ENCODE measurements at places on chromosomes 2 and 18. TPM values are rescaled to one million over a fixed set of nuclear protein-coding genes. Genes with fewer than 3 reads are reported as not detected.
A peak's percentile ranks its signal among the peaks of the same experiment; 100 is the strongest.

GRCh38 chr2:174878537-174879147 is 114.4 kb upstream of the CHRNA1 start:
- no peaks in the 10 kb centered on the region for H3K4me1 ChIP-seq
- no peaks in the 10 kb centered on the region for H3K27me3 ChIP-seq
- H3K27ac ChIP-seq: no peak overlapping the region
- DNase-seq: peak; percentile 16

The STARD6 gene
- total RNA-seq: not detected

DNA sequence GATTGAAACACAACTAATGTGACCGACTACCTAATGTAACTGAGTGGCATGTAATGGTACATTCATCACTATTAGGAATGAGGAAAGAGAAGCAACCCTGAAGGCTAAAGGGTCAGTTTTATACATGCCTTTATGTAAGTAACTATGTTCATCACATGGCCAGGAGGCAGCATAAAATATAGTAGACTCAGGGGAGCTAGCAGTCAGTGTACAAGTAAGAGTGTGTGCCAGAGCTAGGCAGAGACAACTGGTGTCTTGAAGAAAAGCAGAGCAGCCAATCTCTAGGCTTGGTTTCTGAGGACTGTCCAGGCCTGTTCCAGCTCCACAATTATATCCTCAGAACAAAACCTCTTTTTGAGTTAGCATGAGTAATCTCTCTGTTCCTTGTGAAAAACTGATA is 18.1 kb downstream of the SMAD2 start:
- no peak overlapping the region for H3K4me3 ChIP-seq
- no peaks in the 10 kb centered on the region for H3K27me3 ChIP-seq
- H3K36me3 ChIP-seq: no peaks in the 10 kb centered on the region
- H3K27ac ChIP-seq: peak overlapping the region; percentile 6
- no peak for DNase-seq

GRCh38 chr2:45432406-45432805 is 178.7 kb downstream of the SRBD1 start:
- H3K27ac ChIP-seq: no peak overlapping the region
- no peaks in the 10 kb centered on the region for H3K4me1 ChIP-seq
- no peaks in the 10 kb centered on the region for H3K36me3 ChIP-seq
- H3K27me3 ChIP-seq: no peaks in the 10 kb centered on the region
- no peak overlapping the region for H3K4me3 ChIP-seq

GRCh38 chr2:180677200-180677599 is 303.2 kb upstream of the UBE2E3 start:
- no peaks in the 10 kb centered on the region for H3K27me3 ChIP-seq
- H3K4me1 ChIP-seq: no peaks in the 10 kb centered on the region
- no peak for DNase-seq
- no peak overlapping the region for H3K4me3 ChIP-seq

The VAMP8 gene
- 5.2 TPM for total RNA-seq

DNA sequence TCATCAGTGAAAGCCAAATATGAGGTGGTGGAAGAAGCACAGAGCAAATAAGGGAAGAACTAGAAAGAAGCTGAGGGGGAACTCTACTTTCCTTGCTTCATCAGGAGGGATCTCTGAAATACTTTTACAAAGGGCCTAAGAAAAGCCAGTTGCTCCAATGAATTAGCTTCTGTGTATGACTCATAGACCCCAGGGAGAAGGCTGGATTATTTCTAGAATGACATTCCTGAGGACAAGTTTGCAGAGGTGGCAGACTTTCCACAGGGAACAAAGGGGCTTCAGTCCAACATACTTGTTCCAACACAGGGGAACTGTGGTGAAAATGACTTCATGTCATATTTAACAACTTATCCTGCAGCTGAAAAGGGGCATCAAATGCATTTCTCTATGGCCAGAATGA is 29.0 kb downstream of the DOK1 start:
- DNase-seq: no peak
- H3K36me3 ChIP-seq: no peaks in the 10 kb centered on the region
- H3K27me3 ChIP-seq: no peaks in the 10 kb centered on the region
- H3K4me3 ChIP-seq: no peak overlapping the region

DNA sequence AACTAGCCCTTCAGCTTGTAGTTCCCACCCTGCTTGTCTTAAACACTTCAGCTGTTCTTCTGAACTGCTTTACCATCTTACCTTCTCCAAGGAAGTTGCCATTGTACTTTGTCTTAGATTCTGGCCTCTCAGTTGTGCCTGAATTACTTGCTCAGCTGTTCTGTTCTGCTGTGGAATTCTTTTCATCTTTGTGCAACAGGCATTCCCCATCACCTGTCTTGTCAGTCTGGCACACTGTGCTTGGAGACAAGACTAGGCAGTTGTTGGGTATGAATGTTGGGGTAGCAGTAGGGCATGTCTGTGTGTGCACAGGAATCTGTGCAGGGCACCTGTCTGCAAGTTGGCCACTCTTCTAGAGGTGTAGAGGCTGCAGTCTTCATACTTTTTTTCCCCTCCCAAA is 38.7 kb downstream of the PHLPP1 start:
- H3K27ac ChIP-seq: no peak overlapping the region
- no peak overlapping the region for H3K4me3 ChIP-seq
- no peaks in the 10 kb centered on the region for H3K4me1 ChIP-seq
- H3K36me3 ChIP-seq: no peaks in the 10 kb centered on the region
- no peaks in the 10 kb centered on the region for H3K27me3 ChIP-seq

The PCARE gene
- not detected for total RNA-seq

DNA sequence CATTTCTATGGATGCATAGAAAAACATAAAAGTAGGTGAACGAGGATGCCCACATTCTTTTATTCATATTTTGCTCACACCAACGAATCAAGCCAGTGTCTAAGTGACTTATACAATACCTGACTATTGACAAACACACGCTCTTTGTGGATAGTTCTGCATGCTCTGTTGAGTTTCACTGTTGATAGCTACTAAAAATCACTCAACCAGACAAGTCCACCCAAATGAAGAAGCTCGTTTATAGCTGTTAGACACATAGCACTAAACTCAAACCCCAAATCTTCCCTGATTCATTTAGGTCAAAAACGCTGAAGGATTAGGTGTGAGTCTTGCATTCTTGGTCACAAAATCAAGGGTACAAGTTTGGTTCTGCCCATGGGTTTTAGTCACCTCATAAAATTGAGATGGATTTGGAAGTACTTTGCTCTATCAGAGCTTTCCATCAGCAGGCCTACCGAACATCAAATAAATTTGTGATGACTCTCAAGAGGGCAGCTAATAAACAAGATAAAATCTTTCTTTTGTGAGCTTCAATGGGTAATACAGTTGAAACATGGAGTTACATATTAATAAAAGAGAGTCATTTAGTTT is 92.7 kb upstream of the ETAA1 start:
- no peak overlapping the region for H3K4me3 ChIP-seq
- no peak overlapping the region for H3K27ac ChIP-seq
- no peak for DNase-seq
- no peaks in the 10 kb centered on the region for H3K4me1 ChIP-seq

The C2orf69 gene
- 19.2 TPM for total RNA-seq

GRCh38 chr18:2510416-2510815 is 60.9 kb downstream of the METTL4 start:
- no peaks in the 10 kb centered on the region for H3K4me1 ChIP-seq
- H3K27me3 ChIP-seq: no peaks in the 10 kb centered on the region
- no peak overlapping the region for H3K4me3 ChIP-seq
- H3K36me3 ChIP-seq: no peaks in the 10 kb centered on the region
- H3K27ac ChIP-seq: no peak overlapping the region
- DNase-seq: no peak

GRCh38 chr2:32424739-32425138 is 67.9 kb downstream of the BIRC6 start:
- H3K27me3 ChIP-seq: no peaks in the 10 kb centered on the region
- no peaks in the 10 kb centered on the region for H3K36me3 ChIP-seq
- H3K4me1 ChIP-seq: no peaks in the 10 kb centered on the region
- no peak overlapping the region for H3K27ac ChIP-seq
- no peak for DNase-seq

The PPP1R1C gene
- not detected for total RNA-seq

DNA sequence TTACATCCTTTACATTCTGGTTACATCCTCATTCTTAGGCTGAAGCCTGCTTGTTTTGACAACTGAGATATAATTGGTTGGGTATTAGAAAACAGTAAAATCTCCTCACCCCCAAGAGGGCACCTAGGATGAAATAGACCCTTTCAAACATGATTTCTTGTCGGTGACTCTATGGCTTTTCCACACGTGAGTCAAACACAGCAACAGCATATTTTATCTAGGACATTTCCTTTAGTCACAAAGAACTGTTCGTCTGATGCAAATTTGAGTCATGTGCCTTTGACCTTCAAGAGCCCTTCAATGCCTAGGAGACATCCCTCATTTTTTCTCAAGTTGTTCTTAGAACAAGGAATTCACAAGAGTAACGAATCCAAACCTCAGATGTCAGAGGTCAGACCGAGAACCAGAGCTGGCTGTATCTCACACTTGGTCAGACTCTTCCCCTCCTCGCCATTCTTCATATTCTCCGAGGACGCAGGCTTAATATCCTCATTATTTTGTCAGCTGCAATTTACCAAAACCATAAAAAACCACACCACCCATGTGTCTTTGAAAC is 60.5 kb upstream of the ALKAL2 start:
- no peak overlapping the region for H3K27ac ChIP-seq
- no peak for DNase-seq
- no peaks in the 10 kb centered on the region for H3K36me3 ChIP-seq
- H3K27me3 ChIP-seq: no peaks in the 10 kb centered on the region

The STPG4 gene
- not detected for total RNA-seq

The GALNT13 gene
- 0.29 TPM for total RNA-seq

DNA sequence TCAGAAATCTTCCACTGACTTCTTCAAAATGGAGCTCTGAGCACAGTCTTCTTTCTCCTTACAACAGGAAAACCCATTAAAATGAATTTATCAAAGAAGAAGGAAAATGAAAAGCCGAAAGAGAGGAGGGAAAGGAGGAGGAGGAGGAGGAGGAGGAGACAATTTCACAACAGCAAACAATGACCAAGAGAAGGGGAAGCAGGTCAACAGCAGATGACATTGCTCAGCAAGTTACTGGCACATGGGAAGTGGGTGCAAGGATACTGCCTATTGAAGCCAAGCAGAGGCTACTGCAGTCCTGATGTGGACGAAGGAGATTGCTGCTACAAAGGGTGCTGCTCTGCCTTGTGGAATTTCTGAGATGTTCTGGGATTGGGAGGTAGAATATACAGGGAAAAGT is 268.2 kb upstream of the FBXO11 start:
- no peak overlapping the region for H3K27ac ChIP-seq
- no peak overlapping the region for H3K4me3 ChIP-seq
- H3K27me3 ChIP-seq: no peaks in the 10 kb centered on the region

The CRYBA2 gene
- not detected for total RNA-seq

The COL4A3 gene
- 6.2 TPM for total RNA-seq

GRCh38 chr2:149826471-149827125 is 239.0 kb upstream of the MMADHC start:
- no peaks in the 10 kb centered on the region for H3K36me3 ChIP-seq
- no peak overlapping the region for H3K4me3 ChIP-seq
- H3K27ac ChIP-seq: no peak overlapping the region
- no peak for DNase-seq
- no peaks in the 10 kb centered on the region for H3K27me3 ChIP-seq

The GAREM1 gene
- 9.8 TPM for total RNA-seq

DNA sequence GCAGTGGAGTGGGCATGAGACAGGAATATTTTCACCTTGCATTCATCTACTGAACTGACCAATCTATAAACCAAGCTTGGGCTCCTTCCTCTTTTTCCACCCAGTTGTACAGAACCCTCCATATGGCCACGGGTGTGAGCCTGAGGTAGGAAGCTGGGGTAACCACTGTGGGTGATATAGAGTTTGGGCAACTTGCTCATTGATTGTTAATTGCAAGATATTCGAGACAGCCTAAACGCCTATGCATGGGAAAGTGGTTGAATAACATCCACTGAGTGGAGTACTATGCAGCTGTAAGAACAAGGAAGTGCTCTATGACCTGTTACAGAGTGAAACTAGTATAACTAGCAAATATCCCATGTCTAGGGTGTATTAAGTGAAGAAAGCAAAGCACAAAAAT is 7.3 kb upstream of the VAPA start:
- H3K4me1 ChIP-seq: no peaks in the 10 kb centered on the region
- no peaks in the 10 kb centered on the region for H3K36me3 ChIP-seq

The MEP1B gene
- not detected for total RNA-seq

- H3K4me1 ChIP-seq: no peaks in the 10 kb centered on the region
- no peaks in the 10 kb centered on the region for H3K27me3 ChIP-seq
- no peak overlapping the region for H3K4me3 ChIP-seq
- DNase-seq: no peak
- H3K27ac ChIP-seq: no peak overlapping the region
Measured at GRCh38 chr18:76819411-76820136, 2.8 kb upstream of the ZNF236 start.

DNA sequence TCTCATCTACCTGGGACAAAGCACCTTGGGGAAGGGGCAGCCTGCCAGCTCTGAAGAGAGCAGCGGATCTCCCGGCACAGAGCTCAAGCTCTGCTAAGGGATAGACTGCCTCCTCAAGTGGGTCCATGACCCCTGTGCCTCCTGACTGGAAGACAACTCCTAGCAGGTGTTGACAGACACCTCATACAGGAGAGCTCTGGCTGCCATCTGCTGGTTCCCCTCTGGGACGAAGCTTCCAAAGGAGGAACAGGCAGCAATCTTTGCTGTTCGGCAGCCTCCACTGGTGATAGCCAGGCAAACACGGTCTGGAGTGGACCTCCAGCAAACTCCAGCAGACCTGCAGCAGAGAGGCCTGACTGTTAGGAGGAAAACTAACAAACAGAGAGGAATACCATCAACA is 549.9 kb upstream of the LRATD1 start:
- DNase-seq: no peak
- H3K4me1 ChIP-seq: no peaks in the 10 kb centered on the region
- no peak overlapping the region for H3K27ac ChIP-seq
- no peak overlapping the region for H3K4me3 ChIP-seq
- no peaks in the 10 kb centered on the region for H3K36me3 ChIP-seq

- no peak for DNase-seq
- no peak overlapping the region for H3K4me3 ChIP-seq
- no peaks in the 10 kb centered on the region for H3K4me1 ChIP-seq
- H3K27me3 ChIP-seq: no peaks in the 10 kb centered on the region
- H3K36me3 ChIP-seq: no peaks in the 10 kb centered on the region
Measured at GRCh38 chr2:186927867-186928191, 78.9 kb upstream of the ZSWIM2 start.

Data from uterus (tissue), 4 donors.